ENCODE measurements at places on chromosomes 16 and 17.

DNA sequence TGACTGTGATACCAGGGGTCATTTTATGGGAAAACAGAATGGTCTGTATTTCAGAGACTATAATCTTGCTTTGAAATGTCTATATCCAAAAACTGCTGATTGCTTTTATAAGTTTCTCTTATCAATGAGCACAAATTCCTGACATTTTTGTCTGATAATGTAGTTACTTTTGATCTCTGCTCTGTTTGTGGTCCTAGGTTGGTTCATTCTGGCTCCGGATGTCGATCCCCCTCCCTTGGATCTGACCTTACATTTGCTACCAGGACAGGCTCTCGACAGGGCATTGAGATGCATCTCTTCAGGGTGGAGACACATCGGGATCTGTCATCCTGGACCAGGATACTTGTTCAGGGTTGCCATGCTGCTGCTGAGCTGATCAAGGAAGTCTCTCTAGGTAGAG is 27.3 kb upstream of the VPS4A start:
- DNase-seq = no peak

DNA sequence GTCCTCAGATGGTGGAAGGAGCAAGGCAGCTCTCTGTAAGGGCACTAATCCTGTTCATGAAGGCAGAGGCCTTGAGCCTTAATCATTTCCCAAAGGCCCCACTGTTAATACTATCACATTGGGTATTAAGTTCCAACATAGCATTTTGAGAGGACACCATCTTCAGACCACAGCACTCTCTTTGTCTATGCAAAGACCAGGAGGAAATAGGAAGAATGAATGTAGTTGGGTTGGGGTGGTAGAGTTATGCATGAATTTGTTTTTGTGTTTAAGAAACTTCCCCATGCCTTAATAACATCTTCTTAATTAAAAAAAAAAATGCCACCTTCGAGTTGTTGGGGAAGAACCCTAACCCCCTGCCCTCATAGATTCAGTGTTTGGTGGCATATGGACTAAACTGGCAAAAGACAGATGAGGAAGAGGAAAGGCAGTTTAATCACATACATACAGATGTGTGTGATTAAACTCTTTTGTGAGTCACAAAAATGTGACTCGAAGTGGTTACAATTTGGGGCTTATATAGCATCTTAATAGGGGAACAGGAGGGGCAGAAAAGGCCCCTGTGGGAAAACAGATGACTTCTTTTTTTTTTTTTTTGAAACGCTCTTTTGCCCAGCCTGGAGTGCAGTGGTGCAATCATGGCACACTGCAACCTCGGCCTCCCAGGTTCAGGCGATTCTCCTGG is 35.0 kb upstream of the SLC5A10 start:
- peak; percentile 85 for DNase-seq

GRCh38 chr16:11517961-11518360 is 68.8 kb downstream of the LITAF start:
- no peak for DNase-seq

GRCh38 chr17:67576471-67577115 is 141.1 kb upstream of the NOL11 start:
- DNase-seq = no peak

GRCh38 chr17:66684261-66684660 is 150.7 kb upstream of the CACNG5 start:
- no peak for DNase-seq

All from MV-4-11 (cell line).